ENCODE measurements at places on chromosomes 5 and 9.

GRCh38 chr5:140113180-140113698 is 670 bp upstream of the PURA start:
- DNase-seq, result no peak

- DNase-seq, result no peak
Observed at GRCh38 chr9:95084254-95084934, 233.1 kb downstream of the FANCC start.

DNA sequence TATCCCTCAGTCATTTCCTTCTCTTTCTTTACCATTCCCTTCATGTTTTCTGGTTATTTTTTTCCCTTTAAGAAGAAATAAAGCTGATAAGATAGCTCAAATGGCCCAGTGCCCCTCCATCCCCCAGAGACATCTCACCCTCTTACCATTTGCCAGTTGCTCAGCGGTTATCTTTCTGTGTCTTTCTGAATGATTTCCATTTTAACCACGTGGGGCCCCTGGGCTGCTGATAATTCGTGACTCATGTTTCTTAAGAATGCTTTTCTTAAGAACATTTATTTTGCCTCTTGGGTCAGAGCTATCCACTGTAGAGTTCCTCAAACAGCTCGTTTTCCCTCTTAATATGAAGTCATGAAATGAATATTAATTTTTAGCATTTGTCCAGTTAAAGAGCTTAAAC is 147.8 kb downstream of the MAST4 start:
- DNase-seq, result peak; percentile 2

DNA sequence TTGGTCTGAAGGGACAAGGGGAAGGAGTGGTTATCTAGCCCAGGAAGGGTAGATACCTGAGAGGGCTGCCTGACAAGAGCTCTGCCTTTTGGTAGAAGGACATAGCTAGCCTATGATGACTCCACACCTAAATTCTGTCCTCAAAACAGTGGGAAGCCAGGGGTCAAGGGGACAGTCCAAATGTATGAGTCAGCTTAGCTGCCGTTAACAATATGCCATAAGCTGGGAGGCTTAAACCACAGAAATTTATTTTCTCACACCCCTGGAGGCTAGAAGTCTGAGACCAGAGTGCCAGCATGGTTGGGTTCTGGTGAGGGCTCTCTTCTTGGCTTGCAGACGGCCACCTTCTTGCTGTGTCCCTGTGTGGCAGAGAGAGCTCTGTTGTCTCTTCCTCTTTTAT is 306.4 kb downstream of the NTRK2 start:
- no peak for DNase-seq

DNA sequence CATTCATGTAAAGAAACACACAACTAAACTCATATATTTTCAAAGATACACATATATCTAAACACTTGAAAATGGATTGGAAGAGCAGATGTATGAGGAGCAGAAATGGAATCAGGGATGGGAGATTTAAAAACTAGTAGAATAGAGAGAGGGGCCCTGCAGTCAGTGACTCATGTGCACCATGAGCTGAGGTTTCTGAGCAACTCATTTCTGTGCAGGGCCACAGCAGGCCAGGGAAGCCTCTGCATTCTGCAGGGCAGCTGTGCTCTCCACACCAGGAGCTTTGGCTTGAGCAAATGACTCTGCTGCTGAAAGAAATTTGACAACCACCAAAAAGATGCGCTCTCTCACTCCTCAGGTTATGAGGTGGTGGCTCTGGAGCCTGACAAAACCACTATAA is 27.1 kb downstream of the LHX6 start:
- no peak for DNase-seq

DNA sequence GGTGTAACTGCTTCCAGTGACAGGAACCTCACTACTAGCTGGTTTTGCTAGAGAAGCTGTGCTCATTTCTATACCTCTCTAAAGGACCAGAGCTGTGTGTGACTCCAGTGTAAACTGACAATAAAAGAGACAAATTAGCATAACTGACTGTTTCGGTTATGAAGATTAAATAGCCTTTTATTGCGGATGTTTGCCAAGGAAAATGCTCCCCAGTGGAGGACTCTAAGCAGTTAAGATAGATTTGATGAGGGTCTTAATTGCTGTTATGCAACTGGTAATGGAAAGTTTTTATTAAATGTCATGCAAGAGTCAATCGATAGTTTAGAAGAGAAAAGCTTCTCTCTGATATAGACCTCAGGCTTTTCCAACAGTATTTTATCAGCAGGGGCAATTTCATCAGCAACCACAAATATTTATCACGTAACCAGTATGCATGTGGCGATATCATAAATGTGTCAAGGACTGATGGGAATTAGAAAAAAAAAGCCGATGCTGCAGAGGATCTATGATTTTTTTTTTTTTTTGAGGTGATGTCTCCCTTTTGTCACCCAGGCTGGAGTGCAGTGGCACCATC is 275.2 kb upstream of the DMAC1 start:
- DNase-seq, result no peak

- DNase-seq, result no peak
Observed at GRCh38 chr5:3284506-3284905, 311.1 kb upstream of the IRX1 start.

DNA sequence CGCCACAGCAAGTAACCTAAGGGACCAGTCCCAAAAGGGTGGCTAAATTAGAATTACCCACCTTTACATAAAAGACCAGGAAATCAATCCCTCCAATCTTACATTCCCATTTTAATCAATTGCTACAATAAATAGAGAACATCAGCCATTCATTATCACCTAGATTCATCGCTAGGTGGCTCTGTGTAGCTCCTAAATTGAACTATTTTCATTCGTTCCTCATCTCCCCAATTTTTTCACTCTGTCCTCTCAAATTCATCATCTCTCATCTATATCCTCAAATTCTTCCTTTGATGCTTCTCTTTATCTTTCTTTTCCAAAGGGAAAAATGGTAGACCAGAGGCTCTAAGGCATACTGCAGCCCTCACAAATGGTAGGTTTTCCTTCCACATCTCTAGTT is 108.2 kb upstream of the TNC start:
- DNase-seq, result no peak

- no peak for DNase-seq
Observed at GRCh38 chr5:24365406-24365805, 279.4 kb downstream of the CDH10 start.

GRCh38 chr9:136306211-136307208 is 2.6 kb upstream of the CCDC187 start:
- peak; percentile 57 for DNase-seq

DNA sequence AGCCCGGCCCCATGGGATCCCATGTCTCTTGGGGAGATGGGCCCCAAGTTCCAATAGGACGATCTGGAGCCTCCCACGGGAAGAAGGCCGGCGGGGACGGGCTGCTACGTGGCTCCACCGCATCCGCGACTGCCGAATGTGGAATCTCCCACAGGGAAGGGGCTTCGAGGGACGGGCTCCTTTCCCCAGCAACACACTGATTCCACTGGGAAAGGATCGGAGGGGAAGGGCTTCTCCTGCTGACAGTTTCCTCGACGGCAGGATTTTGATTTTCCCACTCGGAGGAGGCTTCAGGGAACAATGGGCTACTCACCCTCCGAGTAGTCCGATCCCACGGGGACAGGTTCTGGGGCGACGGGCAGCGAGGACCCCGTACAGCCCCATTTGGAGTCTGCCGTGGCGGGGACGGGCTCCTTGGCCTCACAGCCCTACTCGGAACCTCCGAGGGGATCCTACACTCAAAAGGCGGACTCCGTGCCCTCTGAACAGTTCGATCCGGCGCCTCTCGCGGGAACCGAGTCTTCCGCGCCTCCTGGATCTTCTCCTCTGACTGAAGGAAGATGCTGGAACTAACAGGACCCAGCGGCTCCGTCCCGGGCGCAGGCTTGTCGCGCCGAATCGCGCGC is 1.3 kb downstream of the PROB1 start:
- no peak for DNase-seq

GRCh38 chr5:16529306-16529705 is 63.7 kb upstream of the ZNF622 start:
- no peak for DNase-seq

DNA sequence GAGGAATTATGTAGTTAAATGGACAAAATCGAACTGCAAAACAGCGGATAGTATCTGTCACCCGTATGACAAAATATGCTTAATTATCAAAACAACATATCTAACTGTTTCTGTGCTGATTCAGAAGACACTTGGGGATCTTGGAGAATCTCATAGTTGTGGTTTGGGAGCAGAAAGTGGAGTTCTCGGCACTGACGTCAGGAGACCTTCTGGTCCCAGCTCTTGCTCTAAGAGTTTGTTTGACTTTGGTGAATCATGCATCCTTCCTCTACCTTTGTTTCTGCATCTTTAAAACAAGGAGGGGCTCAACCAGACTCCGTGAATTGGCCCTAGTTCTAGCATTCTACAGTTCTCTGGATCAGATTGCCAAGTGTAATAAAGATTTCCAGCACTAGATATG is 37.0 kb upstream of the TAF1L start:
- no peak for DNase-seq

- DNase-seq, result peak; percentile 67
Observed at GRCh38 chr5:133932441-133933168, 35.8 kb downstream of the C5orf15 start.

DNA sequence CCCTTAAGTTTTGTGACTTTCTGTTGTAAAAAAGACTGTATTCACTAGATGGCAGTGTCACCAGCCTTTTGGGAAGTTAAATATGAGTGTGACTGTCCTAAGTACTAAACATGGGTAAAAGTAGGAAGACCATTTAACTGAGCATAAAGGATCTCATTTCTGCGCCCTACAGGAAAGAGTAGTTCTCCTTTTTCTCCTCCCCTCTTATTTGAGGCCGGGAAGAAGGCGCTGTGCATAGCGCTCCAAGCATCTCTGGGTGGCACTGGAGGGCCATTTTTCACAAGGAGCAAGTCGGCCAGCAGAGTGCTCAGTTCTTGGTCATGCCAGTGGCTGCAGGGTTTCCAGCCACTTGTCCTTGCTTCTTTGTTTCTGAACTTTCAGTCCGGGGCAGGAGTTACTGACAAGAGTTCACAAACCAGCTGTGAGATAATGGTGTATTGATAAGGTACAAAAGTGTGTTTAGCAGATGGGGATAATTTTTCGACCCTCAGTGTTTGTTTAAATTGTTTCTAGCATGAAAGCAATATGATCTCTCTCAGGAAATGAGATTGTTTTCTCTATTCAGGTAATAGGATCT is 227.6 kb upstream of the DMRT1 start:
- DNase-seq, result peak; percentile 100

GRCh38 chr9:82588301-82589180 is 474.4 kb downstream of the RASEF start:
- DNase-seq, result no peak

DNA sequence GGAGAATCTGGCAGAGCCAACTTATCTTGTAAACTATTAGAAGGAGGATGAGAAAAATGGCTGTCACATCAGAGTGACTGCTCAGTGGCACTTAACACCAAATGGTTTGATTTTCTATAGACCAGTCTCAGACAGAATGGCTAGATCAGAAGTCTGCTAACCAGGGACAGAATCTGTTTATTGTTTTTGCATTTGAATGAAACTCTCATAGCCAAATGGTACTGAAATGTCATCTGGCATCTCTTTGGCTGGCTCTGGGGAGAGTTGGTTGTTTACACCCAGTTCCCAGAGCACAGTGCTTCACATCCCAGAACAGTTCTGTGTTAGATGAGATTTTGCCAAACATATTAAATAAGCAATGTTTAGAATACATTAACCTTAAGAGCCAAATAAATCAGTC is 106.6 kb upstream of the HMHB1 start:
- no peak for DNase-seq

- DNase-seq, result no peak
Observed at GRCh38 chr5:439181-439580, 3.8 kb upstream of the EXOC3 start.

DNA sequence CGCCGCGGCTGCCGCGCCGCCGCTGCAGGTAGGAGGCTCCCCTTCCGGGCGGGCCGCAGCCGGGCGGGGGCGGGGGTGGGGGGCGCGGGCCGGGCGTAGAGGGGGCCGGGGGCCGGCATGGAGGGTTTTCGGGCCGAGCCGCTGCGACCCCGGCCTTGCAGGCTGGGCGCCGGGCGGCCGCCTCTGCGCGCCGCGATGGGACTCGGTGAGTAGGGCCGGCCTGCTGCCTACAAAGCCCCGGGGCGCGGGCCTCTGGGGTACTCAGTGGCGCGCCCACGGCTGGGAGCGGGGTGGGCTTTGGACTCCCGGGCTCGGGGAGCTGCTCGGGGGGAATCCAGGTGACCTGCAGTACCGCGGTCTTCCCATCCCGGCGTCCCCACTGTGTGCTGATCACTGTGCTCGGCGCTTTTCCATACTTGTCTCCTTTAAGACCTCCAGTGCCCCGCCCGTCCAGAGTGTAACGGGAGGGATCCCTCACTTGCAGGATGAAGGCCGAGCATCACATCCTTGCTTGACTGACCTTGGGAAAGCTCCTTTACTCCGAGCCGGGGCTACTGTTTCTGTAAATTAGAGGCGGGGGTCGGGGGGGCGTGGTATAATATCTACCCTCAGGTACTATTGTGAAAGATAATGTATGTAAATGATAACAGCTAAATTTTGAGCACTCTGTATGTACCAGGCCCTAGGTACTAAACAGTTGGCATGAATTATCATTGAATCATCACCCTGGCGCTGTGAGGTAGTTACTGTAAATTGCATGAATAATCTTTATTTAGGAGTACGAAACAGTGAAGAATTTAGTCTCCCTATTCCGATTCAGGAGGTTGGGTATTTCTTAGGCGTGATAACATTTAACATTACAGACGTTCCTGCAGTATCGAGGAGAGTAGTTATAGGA is 672 bp downstream of the MSANTD3 start:
- DNase-seq, result peak; percentile 58

- DNase-seq, result peak; percentile 50
Observed at GRCh38 chr9:131744171-131744719, 4.4 kb upstream of the RAPGEF1 start.

GRCh38 chr9:79633558-79633957 is 61.8 kb downstream of the TLE4 start:
- DNase-seq, result no peak

GRCh38 chr5:113866763-113867162 is 353.3 kb downstream of the YTHDC2 start:
- DNase-seq, result no peak

- no peak for DNase-seq
Observed at GRCh38 chr9:125881042-125881441, 133.9 kb downstream of the PBX3 start.

DNA sequence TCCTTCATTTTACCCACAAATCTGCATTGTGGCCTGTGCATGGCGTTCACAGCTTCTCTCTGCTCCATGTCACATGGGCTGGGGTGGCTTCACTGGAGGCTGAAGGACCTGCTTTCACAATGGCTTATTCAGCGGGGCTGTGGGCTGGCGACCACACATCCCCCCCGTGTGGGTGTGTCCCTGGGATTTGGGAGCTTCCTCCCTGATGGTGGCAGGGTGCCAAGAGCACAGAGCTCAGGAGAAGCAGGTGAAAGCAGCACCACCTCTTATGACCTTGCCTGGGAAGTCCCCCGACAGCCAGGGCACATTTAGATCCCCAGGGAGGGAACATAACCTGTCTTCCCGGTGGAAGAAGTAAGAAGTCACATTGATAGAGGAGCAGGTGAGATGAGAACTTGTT is 5.0 kb upstream of the MED10 start:
- DNase-seq, result peak; percentile 16

- no peak for DNase-seq
Observed at GRCh38 chr5:24135536-24135935, 509.2 kb downstream of the CDH10 start.
